Stimulated activated CD8-positive, alpha-beta memory T cell treated with anti-CD3 and anti-CD28 coated beads, Interleukin-4, amount 100 ng/mL, for 4 hours (primary cell): ENCODE measurements at places on chromosomes 11 and 22.

GRCh38 chr11:121012091-121012490 lies 11.8 kb upstream of the TBCEL start:
- no peak for DNase-seq

DNA sequence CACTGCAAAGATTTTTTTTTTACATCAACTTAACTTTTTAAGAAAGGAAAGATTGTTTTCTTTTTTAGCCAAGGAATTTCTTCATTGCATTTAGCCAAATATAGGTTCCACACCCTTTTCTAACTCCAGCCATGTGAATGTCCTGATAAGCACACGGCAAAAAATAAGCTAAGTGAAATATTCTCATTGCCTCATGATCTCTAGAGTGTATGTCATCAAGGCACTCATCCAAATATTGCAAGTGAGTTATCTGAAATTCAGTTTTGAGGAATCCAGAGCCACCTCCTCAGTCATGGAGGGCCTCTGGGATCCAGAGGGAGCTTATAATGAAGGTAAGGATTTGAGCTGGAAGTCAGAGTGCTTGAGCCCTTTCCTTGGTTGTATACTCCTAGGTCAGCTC lies 80.0 kb downstream of the BLID start:
- DNase-seq: no peak

- DNase-seq: no peak
Observed at GRCh38 chr11:94557992-94558391, 9.2 kb upstream of the PIWIL4 start.

DNA sequence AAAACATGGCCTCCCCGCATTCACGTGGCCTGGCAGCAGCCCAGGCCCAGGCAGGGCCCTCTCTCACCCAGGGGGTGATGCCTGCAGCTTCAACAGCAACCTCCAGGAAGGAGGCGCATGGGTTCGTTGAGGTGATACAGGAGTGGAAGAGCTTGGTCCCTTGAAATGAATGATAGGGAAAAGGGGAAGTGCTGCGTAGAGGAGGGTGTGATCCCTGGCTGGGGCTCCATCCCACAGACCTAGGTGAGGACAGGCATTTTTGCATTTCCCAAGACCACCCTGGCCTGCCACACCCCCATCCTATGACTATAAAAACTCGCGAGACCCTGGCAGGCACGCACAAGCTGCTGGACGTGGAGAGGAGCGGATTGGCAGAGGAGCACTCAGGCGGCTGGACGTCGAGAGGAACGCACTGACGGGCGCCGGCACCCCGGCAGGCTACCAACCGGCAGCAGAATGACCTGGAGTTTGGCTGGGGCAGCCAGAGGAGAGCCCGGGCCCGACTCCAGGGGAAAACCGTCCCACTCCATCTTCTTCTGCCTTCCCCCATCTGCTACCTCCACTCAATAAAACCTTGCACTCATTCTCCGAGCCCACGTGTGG lies 32.6 kb downstream of the RTN4R start:
- no peak for DNase-seq

GRCh38 chr11:112498701-112499100 lies 238.0 kb upstream of the PLET1 start:
- no peak for DNase-seq

DNA sequence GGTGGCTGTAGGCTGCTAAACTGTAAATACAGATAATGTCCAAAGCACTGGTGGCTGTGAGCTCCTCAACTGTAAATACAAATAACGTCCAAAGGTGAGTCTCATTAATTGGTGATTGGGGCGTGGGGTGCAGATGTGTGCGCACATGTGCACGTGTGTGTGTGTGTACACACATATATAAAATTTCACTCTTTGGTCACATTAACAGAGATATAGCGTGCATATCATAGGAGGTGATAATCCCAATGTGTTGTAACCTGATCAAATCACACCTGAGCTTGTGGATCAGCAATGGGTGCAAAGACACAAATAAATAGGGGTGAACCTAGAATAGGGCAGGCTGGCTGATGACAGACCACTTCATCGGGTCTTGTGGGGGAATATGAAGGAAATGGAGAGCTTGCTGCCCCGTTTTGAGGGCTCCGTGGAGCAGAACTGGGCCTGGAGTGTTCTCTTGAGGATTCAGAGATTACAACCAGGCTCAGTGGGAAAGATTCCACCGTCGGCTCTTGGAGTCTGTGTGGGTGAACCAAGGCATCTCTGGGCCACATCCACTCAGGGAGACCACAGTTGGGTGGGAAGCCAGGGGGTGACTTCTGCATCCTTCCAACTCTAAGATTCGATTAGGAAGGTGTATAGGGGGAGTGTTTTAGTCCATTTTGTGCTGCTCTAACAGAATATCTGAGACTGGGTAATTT lies 24.9 kb upstream of the OSBPL5 start:
- DNase-seq: no peak

DNA sequence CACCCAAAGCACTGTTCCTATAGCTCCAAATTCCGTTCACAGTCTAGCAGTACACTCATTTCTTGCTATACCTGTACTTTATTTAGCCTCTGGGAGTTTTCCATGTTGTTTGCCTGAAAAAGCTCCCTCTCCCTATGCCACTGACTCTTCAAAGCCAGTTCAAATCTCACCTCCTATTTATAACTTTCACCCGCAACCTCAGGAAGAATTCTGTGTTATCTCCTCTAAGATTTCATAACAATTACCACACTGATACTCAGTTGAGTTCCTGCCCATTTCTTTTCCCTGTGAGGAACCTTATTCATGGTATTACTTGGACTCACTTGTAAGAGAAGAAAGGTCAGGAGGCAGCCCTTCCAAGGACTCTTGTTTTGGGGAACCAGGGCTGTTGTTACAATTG lies 25.2 kb downstream of the GDPD4 start:
- no peak for DNase-seq

- DNase-seq: no peak
Observed at GRCh38 chr11:111427471-111427912, 48.4 kb upstream of the POU2AF1 start.

- no peak for DNase-seq
Observed at GRCh38 chr11:72951888-72952287, 137.7 kb downstream of the ATG16L2 start.

DNA sequence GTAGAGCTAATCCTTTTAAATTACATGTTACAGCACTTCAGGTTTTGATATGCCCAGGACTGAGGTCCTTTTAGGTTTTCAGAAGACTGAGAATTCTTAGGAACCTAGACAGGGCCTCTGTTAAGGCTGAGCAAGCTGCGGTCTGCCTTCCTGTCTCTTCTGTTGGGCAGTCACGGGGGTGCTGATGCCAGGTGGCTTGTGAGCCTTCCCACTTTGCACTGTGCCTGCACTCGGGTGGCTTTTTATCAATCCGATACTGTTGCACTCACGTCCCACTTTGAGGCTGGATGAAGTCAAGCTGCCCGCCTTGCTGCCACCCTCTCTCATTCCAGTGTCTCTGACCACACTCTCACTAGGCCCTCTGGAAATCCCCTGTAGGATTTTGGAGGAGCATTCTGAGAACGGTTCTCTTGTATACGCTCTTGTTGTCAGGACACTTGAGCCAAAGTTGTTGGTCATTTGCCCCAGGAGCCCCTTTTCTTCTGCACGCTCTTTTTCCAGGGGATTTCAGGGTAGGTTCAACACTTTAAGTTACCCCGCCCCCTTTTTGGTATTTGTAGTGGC lies 141.8 kb downstream of the TEAD1 start:
- DNase-seq: no peak

GRCh38 chr11:103210543-103210942 lies 101.3 kb downstream of the DYNC2H1 start:
- DNase-seq: no peak

DNA sequence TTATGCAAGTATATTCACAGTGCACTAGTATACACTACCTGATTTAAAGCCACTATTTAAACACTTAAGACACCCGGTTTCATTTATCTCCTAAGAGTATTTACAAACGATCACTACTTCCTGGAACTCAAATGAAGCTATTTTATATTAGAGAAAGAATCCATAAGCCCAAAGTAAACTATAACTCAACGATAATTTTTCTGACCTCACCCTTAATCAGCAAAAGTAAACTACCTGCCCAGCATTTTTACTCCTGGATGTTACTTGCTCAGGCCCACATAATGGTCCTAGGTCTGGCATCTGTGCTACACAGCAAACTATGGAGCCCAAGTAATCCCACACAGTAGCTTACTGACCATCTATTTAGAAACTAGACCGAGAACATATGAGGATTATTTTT lies 33.4 kb downstream of the TSG101 start:
- no peak for DNase-seq

GRCh38 chr11:115676206-115676605 lies 172.0 kb upstream of the CADM1 start:
- no peak for DNase-seq

GRCh38 chr22:48900626-48901025 lies 927.0 kb downstream of the BRD1 start:
- DNase-seq: no peak

DNA sequence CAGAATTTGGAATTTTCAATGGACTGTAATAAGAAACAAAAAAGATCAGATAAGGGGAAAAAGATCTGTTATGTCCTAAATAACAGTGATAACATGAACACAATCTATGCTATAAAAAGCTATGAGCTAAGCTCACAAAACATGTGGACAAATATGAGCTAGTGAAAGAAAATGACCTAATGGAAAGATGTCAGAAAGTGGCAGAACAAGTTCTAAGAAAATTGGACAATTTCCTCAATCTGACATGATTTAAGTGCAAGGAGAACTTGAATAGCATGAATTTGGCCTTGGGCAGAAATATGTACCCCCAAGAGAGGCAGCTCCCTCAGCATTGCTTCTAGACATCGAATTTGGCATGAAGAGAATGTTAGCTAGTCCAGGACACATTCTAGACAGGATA lies 212.0 kb upstream of the PGR start:
- no peak for DNase-seq

DNA sequence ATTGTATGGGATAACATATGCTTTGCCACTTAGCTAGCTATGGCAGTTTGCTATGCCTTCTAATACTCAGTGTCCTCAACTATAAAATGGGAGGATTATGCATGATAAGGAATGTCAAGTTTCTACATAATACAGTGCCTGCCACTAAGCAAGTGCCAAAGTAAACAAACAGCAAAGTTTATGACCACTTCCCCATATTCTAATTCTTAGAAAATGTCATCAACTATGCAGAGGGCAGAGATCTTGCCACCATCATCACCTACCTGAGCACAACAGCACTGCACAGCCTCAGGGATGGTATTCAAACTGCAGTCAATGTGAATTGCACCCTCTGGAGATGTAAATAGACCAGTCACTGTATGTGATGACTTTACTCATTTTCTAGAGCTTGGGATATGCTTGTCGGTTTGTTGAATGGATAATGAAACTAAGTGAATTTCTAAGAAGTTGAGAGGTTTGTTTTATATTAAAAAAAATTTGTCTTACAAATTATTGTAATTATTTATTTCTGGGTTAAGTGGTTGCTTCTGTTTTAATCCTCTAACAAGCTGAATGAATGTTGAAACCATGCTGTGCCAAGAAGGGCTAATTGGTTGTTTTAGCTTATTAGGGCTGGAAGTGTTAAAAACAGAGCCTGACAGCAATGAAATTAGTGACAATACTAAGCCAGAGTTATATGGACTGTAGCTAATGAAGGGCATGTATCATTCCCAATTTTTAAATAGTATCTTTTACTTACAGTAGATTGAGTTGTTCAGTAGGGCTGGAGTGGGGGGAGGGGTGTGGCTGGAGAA lies 398.4 kb downstream of the CNTN5 start:
- DNase-seq: no peak

DNA sequence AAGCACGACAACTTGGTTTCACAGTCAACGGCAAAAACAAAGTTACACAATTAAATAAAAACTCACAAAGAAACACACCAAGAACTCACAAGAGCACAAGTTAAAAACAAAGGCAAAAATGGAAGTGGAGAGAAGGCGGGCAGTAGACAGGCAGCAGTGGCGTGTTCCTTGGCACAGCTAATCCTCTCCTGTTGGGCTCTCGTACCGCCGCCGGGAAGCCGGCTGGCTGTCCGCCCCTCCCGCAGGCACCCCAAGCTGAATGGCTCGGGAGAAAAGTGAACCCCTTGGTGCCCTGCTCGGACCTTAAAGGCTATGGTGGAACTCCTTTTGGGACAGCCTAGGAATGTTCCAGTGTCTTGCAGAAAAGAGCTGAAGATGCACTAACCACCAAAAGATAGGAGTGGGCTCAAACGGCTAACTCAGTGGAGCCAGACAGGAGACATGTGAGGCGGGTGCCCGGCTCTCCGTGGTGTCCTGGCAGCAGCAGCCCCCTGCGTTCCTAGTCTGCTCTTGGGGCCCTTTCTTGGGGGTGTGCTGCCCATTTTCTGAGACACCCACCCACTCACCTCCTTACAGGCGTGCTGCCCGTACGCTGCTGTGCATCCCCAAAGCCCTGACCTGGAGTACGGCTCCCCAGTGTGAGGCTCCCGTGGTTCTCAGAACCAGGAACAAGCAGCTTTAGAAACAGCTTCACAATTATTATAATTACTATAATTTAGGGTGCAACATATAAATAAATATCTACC lies 86.1 kb upstream of the BID start:
- DNase-seq: no peak

GRCh38 chr11:32704775-32705174 lies 89.7 kb downstream of the CCDC73 start:
- no peak for DNase-seq

DNA sequence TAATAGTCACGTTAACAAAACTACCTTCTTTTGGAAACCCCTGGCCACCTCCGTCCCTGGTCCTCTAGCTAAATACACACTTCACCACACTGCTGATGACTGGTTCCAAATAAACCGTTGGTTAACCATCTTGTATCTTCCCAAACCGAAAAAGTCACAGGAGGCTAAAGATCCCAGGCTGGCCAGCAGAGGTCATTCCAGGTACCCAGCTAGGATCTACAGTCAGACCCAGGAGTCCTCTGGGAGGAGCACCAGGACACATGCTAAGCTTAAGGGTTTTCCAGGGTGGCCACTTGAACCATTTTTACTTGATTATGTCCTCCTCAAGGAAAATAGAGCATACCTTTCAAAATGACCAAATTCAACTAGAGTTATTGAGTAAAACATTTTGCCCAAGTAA lies 103.2 kb downstream of the ETS1 start:
- DNase-seq: no peak

DNA sequence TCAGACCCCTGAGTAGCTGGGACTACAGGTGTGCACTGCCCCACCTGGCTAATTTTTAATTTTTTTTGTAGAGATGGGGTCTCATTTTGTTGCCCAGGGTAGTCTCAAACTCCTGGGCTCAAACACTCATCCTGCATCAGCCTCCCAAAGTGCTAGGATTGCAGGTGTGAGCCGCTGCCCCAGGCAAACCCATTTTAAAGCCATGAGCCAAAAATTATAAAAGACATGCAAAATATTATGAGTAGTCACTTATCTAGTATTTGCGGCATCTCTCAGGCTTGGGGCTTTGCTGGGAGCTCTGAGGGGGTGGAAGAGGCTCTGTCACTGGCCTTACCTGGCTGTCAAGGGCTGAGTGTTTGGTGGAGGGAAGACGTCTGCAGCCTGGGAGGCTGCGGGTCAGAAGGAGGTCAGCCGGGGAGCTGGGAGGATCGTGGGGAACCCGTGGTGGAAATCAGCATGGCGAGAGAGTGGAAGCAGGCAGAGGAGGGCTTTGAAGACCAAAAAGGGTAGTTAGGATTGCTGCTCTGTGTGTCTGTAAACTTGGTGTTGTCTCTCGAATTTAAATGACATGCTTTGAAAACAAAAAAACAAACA lies 69.1 kb upstream of the PARVG start:
- DNase-seq: no peak

GRCh38 chr11:74948546-74948897 lies 369 bp downstream of the XRRA1 start:
- DNase-seq: no peak

GRCh38 chr11:106656646-106657045 lies 361.6 kb downstream of the GUCY1A2 start:
- DNase-seq: no peak

GRCh38 chr11:98600786-98601773 lies 419.7 kb upstream of the CNTN5 start:
- DNase-seq: no peak
